ENCODE measurements at places on chromosomes 16 and 17.

GRCh38 chr16:58499615-58500351, at the start of gene NDRG4:
NDRG4 (plus strand) TSS chr16:58500143; CDS start chr16:58500249, 106 bp downstream.
- peak; percentile 98 for DNase-seq

- DNase-seq, result no peak
These were observed 2.2 kb upstream of the ATF7IP2 start for GRCh38 chr16:10383626-10384025.

GRCh38 chr17:1039511-1040215, 42.7 kb downstream of the TIMM22 start:
- no peak for DNase-seq

DNA sequence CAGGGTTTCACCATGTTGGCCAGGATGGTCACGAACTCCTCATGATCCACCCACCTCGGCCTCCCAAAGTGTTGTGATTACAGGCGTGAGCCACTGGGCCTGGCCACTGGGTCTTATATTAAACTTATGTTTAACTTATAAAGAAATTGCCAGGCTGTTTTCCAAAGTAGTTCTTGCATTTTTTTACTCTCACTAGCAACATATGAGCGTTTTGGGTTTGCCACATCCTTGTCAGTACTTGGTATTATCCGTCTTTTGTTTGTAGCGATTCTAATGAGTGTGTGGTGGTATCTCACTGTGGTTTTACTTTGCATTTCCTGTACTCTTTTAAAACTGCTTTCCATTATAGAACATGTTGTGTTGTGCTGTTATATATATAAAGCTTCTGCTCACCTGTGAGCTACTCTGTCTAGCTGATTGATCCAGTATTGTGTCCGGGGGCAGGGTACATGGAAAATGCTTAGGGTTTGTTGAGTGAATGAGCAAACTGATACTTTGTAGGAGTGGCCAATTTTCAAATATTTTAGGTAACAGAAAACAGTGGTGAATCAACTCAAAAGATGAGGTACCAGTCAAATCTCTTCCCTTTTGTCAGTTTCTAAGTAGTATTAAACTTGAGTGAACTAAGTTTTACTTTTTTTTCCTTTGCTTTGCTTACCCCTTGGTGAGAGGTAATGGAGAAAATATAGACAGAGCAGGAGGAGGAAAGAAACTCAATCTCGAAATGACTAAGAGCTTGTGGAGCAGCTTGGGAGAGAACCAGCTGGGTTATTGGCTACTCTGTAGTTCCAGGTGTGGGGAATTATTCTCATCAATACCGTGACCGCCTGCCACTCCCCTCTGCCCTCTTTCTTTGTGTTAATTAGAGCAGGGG, 75.8 kb downstream of the PITPNC1 start:
- no peak for DNase-seq

DNA sequence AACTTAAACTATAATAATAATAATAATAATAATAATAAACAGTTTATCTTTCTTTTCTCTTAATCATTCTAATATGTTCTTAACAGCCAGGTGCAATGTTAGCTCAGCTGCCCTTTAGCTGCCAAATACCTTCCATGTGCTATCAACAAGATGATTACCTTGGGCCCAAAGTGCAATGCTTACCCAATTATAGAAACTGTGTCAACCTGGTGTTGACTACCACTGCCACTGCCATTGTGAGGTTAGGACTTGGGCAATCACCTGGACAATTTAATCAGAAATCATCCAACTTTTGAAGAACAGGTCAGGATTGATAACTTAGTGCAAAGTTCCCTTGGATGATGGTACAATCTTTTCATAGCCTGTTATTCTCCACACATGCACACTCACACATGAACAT, 371.8 kb upstream of the SALL1 start:
- DNase-seq, result no peak

DNA sequence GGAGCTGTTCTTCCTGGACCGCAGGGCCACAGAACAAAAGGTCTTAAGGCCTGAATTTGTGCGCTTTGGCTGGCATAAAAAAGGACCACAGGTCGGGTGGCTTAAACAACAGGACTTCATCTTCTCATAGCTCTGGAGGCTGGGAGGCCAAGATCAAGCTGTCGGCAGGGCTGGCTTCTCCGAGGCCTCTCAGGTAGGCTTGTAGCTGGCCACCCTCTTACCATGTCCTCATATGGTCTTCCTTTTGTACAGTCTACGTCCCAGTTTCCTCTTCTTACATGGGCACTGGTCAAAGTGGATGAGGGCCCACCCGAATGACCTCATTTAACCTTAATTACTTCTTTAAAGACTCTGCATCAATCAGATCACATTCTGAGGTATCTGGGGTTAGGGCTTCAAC, 257.6 kb downstream of the CBLN1 start:
- no peak for DNase-seq

DNA sequence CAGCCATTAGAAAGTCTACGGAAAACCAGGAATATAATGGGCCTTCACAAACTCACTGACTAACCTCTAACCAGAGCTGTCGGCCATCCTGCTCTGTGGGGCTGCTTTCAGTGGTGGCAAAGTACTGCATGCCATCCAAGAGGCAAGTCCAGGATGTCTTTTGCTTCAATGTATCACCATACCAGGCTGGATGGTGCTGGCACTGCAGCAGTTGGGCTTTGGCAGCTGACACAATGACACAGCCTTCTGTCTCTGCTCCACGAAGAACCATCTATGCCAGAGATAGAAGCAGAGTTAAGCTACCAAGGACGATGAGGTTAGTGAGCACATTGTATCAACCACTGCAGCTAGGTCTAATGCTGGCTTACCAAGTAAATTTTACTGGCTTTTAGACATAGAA, 9.7 kb upstream of the RSKR start:
- DNase-seq, result no peak

- peak; percentile 25 for DNase-seq
These were observed 104.5 kb upstream of the CIBAR2 start for GRCh38 chr16:85216522-85217375.

GRCh38 chr17:6913608-6914443, 82.0 kb upstream of the ALOX12 start:
- DNase-seq, result peak; percentile 33

- DNase-seq, result no peak
These were observed 6.2 kb upstream of the RAMP2 start for GRCh38 chr17:42754782-42755181.

DNA sequence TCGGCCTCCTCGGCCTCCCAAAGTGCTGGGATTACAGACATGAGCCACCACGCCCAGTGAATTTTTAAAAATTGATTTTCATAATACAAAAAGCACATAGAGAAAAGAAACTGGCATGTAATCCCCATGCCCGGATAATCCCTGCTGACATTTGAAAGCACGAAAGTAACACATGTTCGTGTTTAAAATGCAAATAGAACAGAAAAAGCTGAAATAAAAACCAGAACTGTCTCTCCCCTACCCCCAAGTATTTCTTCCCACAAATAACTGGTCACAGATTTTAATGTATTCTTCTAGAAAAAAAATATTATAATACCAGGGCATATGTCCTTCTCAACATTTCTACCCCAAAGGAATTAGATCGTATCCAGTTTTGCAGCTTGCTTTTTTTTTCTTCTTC, 222.9 kb downstream of the SLC39A11 start:
- peak; percentile 67 for DNase-seq

DNA sequence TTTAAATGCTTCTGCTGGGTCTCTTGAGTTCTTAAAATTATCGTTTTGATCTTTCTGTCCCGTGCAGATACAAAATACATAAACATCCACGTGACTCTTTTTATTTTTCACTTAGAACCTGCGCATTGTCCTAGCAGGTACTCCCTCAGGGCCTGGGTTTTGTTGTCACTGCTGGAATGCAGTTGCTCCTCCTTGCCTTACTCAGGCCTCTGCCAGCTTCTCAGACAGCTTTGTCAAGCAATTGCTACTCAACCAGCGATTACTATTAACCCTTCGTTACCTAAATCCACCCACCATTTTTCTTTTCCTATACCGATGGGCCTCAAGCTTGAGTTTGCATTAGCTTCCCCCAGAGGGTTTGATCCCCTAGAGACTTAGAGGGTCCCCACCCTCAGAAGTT, 405.9 kb upstream of the RBFOX1 start:
- no peak for DNase-seq

DNA sequence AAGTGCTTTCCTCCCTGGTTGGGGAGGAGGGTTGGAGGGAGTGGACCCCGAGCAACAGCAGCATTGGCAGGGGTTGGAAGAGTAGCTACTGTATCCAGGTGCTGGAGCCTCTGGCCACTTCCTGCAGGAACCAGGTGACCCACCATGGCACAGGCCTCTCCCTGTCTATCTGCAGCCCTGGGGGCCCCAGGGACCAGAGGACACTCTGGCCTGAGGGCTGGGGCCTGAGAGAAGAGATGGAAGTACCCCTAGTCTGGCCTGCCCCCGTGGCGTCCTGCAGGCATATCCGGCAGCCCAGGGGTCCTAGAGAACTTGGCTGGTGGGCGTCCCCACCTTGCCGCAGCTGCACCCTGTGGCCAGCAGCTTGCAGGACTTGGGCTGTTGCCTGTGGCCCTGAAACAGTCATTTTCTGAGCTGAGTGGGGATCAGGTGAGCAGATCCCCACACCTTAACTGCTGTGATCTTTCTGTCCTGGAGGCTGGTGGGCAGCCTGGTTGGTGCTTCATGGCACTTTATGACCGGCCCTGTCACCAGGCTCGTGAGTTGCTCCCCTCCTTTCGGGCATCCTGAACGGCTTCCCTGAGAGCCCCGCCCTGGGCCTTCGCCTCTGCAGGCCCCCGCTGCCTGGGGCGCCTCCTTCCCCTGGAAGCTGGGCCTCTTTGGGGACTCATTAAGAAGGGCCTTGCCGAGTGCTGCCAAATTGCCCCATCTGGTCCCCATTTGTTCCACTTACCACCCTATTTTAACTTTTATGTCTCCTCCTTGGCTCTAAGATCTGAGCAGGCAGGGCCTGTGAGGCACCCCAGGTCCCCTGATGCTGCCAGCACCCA, 298.6 kb downstream of the SEC14L1 start:
- DNase-seq, result no peak

- DNase-seq, result peak; percentile 69
These were observed 1.4 kb downstream of the PYDC1 start for GRCh38 chr16:31215287-31216162.

DNA sequence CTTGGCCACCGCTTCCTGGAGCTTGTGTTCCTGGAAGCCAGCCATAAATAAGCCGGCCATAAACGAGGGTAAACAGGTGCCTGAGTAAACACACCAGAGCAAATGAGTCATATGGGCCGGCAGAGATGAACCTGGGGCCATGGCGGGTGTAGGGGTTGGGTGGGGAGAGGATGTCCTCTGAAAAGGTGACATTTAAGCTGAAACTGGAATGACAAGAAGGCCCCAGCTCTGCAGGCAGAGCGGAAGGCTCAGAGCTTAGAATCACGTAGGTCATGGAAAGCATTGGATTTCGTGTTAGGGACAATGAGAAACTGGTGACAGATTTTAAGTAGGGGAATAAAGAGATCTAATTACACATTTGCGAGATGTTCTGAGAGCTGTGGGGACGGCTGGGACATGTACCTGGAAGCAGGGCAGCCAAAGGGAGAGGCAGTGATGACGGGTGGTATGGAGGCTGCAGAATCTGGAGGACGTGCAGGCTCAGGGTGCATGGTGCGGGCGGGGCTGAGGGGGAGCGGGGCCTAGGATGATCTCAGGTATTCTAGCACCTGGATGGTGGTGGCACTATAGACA, 8.1 kb upstream of the DNASE1 start:
- DNase-seq, result no peak
